ENCODE measurements at places on chromosomes 3 and 15.
A peak's percentile ranks its signal among the peaks of the same experiment; 100 is the strongest.

DNA sequence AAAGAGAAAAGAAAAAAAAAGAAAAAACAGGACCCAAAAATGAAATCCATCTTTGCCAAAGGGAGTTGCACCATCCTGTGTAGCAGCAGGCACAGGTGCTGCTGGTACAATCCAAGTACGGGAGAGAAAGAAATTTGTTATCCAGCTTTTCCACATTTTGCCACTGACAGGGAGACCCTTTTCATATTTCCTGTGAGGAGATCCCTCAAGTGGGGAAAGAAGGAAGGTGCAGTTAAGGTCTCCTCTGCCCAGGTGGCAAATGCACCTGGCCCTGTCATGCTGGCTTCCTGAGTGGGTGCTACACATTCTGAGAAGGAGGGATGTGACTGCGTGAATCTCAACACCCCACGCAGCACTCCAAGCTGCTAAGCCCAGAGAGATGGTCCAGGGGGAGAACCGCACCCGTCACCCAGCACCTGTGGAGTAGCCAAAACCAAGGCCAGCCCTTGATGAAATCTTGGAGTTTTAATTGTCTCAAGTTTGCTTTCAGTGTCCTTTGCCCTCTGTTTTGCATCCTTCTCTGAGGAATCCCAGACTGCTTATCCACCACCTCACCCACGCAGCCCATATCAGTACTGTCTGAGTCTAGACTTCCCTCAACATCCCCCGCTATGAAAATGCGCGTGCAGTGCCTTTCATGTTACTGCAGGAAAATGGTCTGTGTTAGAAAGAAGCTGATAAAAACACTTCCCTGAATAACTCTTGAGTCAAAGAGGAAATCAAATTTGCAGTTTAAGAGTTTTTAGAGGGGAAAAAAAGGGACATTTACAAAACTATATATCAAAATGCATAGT lies 141.9 kb upstream of the THBS1 start:
- DNase-seq, result no peak

DNA sequence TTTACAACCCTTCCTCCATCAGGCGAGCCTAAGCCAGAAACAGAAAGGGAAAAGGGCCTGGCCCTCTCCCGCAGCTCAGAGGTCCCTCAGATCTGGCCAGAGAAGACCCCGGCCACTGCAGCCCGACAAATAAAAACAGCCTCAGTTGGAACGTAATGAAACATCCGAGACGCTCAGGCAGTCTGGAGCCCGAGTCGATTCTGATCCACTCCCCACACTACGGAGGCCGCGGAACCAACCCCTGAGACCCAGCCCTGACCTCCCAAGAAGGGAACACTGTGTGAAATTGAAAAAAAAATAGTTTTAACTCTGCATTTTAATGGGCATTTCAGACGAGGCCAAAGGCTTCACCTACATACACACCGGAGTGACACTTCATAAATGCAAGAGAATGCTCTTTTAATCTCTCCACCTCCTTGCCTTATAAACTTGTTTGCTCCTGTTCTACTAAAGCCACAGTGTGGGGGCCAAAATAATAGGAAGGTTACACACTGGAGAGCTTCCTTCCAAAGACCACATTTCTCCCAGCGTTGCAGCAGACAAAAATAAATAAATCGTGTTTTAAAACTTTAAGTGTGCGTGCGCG lies 3.7 kb downstream of the MEIS2 start:
- no peak for DNase-seq

DNA sequence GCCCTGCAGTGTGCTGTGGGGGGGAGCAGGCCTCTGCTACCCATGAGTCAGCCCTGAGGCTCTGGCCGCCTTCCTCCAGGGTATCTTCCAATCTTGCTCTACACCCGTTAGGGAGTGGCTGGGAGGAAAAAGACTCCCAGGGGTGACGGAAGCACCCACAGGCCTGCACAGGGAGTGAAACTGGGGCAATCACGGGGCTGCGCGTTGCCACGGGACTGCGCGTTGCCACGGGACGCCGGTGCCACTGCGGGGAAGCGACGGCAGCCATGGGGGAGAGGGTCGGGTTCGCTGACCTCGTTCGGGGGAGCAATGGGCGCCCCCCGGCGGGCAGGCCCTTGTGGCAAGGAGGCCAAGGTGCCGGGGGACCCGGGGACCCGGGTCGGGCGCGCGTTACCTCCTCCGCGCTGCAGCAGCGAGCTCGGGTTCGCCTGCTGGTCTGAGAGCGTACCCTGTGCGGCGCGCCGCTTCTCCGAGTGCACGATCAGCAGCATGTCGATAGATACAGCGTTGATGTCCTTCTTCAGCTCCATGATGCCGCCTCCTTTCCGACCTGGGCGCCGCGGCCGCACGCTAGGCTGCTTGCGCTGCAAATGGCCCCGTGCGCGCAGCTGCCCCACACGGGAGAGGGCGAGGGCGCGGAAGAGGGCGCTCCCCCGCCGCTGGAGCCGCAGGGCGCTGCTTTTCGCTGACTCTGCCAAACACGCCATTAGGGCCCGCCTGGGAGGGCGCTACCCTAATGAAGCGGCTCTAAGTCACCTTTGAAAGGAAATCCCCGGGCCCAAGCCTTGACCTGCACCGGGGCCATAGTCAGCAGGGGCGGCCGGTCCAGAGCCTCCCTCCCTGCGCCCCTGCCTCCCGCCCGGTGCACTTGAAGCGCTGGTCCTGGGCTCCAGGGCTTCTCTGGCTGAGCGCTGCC lies at the start of gene KY:
KY (minus strand) TSS at position 592 of the 916 bp plus-strand sequence; CDS start at position 530, 62 bp downstream.
- peak; percentile 56 for DNase-seq

- no peak for DNase-seq
These were observed 136.9 kb downstream of the PCCB start for GRCh38 chr3:136387031-136387430.

DNA sequence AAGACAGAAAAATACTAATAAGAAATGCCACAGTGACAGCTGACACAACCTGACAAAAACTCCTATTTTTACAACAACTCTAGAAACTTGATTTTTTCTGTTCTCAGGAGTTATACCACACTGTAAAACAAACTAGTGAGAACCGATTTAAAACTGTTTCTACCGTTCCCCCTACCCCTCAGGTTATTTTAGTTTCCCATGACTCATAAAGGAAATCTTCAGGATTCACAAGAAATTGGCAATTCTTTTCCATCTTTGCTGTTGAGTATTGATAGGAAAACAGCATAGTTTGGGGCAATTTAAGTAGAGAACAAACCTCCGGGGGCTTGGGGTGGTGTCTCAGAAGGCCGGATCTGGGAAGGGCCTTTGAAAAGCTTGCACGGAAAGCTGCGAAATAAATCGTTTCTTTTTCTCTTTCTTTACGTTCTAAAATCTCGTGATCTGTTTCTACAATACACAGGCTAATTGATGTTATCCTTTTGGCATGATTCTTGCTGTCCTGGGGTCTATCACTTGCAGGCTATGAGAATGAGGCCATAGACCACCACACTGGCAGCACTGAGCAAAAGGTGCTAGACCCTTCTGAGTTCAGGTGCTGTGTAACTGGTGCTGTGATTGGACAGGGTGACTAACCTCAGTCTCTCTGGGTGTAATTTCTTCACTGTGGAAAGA lies 89.3 kb downstream of the LPP start:
- DNase-seq, result no peak

DNA sequence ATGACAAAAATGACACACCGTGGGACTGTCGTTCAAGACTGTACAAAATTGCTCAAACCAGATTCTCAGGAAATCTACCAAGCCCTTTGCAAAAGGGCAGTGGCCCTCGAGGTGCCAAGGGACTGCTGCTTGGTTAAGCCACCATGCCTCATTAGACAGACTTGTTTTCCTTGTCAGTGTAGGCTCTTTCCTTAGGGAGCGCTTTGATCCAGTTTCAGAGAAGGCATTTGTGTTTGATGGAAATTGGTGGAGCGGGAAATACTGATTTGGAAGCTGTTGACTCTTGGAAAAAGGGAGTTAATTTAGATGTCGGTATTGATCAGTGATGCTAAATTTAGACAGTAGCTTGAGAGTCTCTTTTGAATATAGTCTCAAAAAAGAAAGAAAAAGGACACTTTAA lies 304.3 kb upstream of the UMPS start:
- no peak for DNase-seq

- DNase-seq, result no peak
These were observed 83.0 kb downstream of the AGBL1 start for GRCh38 chr15:86162641-86163040.

DNA sequence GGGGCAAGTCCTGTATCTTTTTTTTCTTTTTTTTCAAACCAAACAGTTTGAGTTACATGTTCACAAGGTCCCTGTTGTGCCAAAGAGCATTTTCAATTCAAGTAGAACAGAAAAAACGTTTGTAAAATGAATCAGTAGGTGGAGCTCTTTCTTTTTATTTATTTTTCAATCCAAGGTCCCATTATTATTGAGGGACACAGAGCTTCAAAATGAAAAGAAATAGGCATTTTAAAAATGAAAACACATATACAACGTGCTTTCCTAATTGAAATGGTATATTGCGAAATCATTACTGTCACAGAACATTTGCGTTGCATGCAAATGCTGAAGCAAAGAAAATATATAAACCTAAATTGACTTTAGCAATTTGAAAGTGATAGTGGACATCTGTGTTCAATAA lies 711.0 kb downstream of the MECOM start:
- DNase-seq, result peak; percentile 18

GRCh38 chr3:49553692-49554632 lies at the start of gene BSN:
TSS of gene BSN (plus strand) at chr3:49554477. CDS start at chr3:49554603, 126 bp downstream.
- DNase-seq, result peak; percentile 90

DNA sequence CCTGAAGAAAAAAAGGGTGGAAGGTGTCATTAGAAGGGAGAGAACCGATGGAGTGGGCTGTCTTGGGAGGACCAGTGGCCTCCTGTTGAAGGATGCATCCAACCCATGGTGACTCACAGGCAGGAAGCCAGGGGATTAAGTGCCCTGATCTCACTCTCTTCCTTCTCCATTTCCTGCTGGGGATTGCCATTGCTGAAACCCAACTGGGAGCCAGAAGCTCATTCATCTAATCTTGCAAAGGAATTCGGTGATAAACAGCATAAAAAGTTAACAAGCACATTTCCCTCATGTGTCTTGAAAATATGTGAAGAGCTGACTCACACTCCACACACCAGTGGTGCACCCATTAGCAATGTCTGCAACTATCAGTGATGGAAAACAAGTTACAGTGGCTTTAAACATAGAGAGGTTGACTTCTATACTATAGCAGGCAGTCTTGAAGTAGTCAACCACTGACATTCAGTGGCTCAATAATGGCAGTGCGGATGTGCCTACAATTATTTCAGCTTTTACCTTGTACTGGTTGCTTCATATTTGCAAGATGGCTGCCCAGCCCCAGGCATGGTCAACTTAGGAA lies 12.8 kb upstream of the CSRNP1 start:
- peak; percentile 99 for DNase-seq

GRCh38 chr3:32699429-32699828 lies 14.4 kb downstream of the CNOT10 start:
- DNase-seq, result no peak

DNA sequence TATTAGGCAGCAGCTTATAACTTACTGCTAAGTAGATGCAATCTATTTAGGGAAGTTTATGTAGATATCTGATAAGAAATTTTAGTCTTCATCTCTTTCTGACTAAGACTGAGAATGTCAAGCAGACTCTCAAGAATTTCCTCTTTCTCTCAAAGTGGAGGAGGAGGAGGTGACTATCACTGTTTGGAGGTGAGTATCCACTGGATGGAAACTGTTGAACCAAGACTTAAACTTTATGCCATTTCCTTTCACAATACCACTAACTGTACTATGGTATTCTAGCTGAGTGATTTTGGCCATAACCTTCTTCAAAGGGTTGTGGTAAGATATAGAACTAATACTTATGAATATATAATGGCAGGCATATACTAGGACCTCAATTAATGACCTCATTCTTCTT lies 64.6 kb downstream of the TPRG1 start:
- DNase-seq, result peak; percentile 6

- peak; percentile 15 for DNase-seq
These were observed 134.0 kb upstream of the THRB start for GRCh38 chr3:24628523-24629258.

DNA sequence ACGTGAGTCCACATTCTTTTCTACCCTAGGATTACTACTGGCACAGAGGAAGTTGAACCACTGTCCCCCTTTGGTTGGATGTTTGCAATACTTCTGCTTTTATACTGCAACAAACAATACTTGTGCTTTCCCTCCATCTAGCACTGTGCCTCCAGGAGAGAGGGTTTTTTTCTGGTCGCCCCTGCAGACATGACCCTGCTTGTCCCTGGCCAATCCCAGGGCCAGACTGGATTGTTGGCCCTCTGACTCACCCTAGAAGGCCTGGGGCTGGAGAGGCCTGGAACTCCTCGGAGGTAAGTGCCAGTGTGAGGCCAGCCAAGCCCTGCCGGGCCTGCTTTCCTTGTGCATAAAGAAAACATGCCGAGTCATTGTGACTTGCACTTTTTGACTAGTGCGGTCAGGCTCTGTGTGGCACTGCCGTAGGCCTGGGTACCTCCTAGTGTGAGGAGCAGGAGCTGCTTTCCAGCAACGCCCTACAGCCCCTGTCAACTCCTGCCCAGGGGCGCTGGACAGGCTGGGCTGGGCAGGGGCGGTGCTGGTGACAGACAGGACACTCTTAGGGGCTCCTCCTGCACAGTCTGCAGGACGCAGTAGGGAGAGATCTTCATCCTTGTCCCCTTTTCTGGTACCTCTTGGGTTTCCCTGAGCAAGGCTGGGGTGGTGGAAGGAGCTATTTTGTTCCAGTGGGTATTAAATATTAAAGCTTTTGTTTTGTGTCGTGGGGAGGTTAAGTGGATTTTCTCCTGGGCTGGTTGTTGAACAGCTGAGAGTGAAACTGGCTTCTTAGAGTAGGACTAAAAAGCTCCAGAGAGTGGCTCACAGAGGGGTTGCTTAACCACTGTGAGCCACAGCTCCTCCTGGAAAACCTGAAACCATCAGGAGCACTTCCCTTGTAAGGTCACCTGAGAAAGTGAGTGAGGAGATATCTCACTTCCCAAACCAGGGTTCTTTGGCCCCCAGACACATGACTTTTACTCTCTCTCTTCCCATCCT lies 14.4 kb upstream of the TKT start:
- peak; percentile 94 for DNase-seq

- no peak for DNase-seq
These were observed 63.7 kb downstream of the BDH1 start for GRCh38 chr3:197491923-197492664.

GRCh38 chr15:89144491-89144890 lies 56.2 kb downstream of the ABHD2 start:
- no peak for DNase-seq

DNA sequence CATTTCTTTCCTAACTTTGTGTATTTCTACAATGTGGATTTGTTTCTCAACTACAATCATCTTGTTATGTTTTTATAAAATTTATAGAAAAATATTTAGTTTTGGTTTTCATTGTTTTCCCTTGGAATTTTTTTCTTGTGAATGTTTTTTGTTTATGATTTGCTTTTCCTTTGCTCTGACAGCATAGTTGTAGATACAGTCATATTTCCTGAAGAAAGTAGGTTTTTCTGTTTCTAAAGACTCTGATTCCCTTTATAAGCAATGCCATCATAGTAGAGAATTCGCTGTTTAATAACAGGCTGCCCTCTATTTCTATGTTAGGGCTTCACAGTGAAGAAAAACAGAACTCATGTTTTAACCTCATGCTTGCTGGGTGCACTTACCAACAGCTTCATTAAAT lies 482.3 kb downstream of the ZBBX start:
- no peak for DNase-seq

Data from fibroblast of skin of right biceps (primary cell).